ENCODE measurements at places on chromosomes 2 and 18. TPM values are rescaled to one million over a fixed set of nuclear protein-coding genes. Genes with fewer than 3 reads are reported as not detected.
A peak's percentile ranks its signal among the peaks of the same experiment; 100 is the strongest.

SOX11 gene
- total RNA-seq: not detected

DNA sequence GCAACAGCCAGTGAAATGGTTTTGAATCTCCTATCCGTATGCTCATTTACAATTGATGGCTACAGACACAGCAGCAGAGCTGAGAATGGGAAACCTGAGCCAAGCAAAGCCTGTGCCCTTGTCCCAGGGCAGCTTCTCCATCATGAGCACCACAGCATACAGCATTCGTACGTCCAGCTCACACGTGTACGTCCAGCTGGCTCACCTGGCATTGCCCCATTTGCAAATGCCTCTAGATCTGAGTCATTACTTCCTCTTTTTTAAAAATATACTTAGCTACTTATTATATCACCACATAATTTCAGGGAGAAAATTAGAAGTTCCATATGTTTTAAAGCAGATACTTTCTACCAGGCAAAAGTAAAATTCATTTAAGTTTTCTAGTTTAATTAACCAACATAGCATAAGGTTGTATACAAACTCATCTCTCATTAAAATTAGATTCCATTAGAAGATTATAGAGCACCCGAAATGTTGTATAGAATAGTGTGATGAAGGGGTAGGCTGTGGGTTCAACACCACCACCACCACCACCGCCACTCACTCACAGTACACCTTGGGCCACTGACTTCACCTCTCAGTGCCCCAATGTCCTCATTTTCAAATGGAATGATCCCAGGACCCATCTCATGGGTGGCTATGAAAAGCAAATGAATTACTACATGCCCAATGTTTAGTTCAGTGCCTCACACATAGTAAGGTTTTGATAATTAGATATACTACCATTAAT lies 31.4 kb upstream of the TMEM177 start:
- DNase-seq: no peak
- no peaks in the 10 kb centered on the region for H3K4me1 ChIP-seq
- no peak overlapping the region for H3K4me3 ChIP-seq
- no peak overlapping the region for H3K27ac ChIP-seq

DNA sequence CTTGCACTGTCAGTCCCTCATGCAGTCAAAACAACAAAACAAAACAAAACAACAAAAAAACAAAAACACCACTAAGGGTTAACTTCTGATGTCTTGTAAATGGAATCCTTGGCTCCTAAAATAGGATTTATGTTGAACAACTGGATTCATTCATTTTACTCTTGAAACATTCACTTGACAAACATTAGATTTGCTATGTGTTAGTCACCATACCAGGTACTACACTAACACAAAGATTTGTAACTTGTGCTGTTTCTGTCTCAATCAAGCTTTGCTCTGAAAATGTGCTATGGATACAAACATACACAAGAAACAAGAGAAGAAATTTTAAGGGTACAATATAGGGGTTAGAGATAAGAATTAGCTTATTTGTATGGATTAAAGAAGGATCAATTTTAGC lies 812.8 kb downstream of the LRP1B start:
- no peaks in the 10 kb centered on the region for H3K36me3 ChIP-seq
- no peak overlapping the region for H3K27ac ChIP-seq
- no peaks in the 10 kb centered on the region for H3K27me3 ChIP-seq
- no peak for DNase-seq

GRCh38 chr2:40244675-40245074 lies 207.2 kb downstream of the SLC8A1 start:
- H3K4me1 ChIP-seq: no peaks in the 10 kb centered on the region
- H3K36me3 ChIP-seq: no peaks in the 10 kb centered on the region
- no peak overlapping the region for H3K4me3 ChIP-seq
- H3K27ac ChIP-seq: no peak overlapping the region
- no peaks in the 10 kb centered on the region for H3K27me3 ChIP-seq
- DNase-seq: peak; percentile 35

DNA sequence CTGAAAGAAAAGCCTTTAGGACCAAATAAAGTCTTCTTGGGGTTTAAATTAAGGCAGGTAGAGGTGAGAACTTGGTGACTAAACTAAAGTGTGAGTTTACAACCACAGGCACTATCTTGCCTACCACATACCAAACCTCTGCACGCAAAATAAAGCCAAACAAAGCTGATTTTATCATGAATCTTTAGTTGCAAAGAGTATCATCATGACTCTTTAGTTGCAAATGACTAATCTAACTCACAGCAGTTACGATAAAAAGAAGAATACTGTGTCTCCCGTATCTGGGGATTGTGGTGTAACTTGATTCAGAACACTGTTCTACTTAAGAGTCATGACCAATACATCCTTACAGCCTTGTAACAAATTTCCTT lies 11.2 kb downstream of the CFAP210 start:
- no peak for DNase-seq
- no peaks in the 10 kb centered on the region for H3K27me3 ChIP-seq

GRCh38 chr18:28743115-28743514 lies 566.2 kb upstream of the CDH2 start:
- no peaks in the 10 kb centered on the region for H3K27me3 ChIP-seq
- H3K4me3 ChIP-seq: no peak overlapping the region
- H3K27ac ChIP-seq: no peak overlapping the region
- DNase-seq: no peak

DNA sequence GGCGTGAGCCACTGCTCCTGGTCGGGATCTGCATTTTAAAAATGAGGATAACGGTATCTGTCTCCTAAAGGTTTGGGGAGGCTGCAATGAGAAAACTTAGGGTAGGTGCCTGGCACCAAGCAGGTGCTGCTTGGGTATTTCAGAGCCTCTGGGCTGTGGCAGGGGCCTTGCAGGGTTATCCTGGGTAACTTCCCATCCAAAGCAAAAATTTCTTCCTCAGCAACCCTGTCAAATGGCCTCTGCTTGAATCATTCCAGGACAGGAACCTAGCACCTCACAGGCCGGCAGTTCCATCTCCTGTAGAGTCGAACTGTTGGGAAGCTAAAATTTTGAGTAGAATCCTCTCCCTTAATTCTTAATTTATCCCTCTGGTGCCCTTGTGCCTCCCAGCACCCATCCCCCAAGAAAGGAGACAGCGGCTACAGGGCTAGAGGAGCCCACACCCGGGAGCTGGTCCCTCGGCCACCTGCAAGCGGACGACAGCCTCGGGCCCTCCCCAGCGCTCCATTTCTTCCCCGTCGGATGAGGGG lies 868 bp downstream of the CGREF1 start:
- H3K36me3 ChIP-seq: no peaks in the 10 kb centered on the region
- no peak for DNase-seq
- peaks cover 31% of the 10 kb centered on the region for H3K27me3 ChIP-seq
- no peaks in the 10 kb centered on the region for H3K4me1 ChIP-seq
- peak overlapping the region; percentile 54 for H3K4me3 ChIP-seq

DNA sequence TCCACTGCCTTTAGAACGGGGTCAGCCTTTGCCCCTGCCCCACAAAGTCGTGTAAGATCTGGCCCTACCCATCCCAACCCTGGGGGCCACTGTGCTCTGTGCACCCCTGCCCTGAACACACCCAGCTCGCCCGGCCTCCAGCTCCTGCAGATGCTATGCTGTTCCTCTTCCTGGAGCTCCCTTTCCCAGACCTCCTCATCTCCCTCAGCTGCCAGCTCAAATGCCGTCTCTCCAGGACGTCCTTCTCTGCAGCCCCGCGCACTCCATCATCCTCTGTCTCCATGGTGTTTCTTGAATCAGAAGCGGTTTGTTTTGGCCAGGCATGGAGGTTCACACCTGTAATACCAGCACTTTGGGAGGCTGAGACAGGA lies 94.1 kb downstream of the SH3BP4 start:
- H3K27ac ChIP-seq: no peak overlapping the region
- H3K27me3 ChIP-seq: no peaks in the 10 kb centered on the region
- H3K4me3 ChIP-seq: no peak overlapping the region
- H3K36me3 ChIP-seq: no peaks in the 10 kb centered on the region
- no peak for DNase-seq
